ENCODE measurements at places on chromosomes 4 and X.
A peak's percentile ranks its signal among the peaks of the same experiment; 100 is the strongest.

DNA sequence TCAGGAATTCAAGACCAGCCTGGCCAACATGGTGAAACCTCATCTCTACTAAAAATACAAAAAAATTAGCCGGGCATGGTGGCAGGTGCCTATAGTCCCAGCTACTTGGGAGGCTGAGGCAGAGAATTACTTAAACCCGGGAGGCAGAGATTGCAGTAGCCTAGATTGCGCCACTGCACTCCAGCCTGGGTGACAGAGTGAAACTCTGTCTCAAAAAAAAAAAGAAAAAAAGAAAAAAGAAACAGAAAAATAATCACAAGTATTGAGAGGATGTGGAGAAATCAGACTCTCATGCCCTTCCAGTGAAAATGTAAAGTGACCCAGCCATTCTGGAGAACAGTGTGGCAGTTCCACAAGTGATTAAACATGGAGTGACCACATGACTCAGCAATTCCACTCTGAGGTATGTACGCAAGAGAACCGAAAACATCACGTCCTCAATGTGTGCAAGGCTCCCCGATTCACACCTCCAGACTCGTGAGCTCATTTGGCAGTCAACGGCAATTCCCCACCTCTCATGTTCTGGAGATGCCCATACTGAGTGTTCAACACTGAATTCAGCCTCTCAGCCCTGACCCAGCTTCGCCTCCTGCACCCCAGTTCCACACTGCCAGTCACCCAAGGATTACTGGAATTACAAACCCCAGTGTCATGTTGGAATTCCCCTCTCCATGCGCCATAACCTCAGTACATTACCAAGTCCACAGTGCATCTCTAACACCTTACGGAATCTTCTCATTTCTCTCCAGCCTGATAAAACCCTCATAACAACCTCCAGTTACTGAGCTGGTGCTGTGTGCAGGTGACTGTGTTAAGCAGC lies 21.1 kb downstream of the ACOX3 start:
- DNase-seq: no peak

- no peak for DNase-seq
These were observed 40.0 kb downstream of the CDS1 start for GRCh38 chr4:84622959-84623358.

DNA sequence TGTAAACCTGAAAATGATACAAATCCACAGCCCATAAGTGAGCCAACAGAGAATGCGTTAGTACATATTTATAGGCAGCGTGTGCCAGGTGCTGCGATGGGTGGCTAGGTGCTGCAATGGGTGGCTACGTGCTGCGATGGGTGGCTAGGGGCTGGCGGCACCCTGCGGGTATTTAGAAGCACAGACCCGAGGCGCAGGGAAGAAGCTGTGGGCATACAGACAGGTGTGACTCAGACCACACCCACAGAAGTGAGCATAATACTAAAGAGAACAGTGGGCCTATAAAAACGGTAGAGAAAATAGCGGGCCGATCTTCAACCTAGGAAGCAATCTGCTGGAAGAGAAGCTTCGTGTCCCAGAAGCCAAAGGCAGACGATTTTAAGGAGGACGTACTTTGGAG lies 81.1 kb downstream of the FAT1 start:
- DNase-seq: no peak

- DNase-seq: no peak
These were observed 95.2 kb upstream of the KLF3 start for GRCh38 chr4:38568768-38569167.

DNA sequence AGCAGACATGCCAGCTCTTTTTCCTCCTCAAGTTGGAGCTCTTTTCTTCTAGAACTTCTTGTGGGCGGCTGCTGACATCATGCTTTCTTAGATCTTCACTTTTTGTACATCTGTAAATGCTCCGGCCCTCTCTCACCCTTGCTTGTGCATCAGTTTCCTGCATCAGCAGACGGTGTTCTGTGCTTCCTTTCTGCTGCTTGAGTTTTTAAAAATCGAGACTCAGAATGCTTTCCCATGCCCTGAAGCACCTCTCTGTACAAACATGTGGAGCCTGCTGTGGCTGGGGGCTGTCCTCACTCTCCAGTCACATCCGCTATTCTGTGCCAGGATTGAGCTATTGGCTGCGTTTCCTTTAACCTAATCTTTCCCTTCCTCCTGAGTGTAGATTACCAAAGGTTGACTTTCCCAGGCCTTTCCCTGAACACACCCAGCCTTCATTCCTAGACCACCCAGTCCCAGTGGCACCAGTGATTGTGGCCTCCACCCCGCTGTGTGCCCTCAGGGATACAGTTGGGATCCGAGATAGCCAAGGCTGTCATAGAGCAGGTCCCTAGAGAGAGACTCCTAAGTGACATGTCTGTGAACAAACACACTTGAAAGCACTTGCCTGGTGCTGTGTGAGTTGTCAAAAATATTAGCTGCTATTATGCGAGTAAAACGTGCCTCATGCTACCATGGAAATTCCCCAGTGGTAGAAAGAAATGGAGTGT lies 41.9 kb downstream of the TNIP2 start:
- no peak for DNase-seq

- DNase-seq: no peak
These were observed 33.0 kb downstream of the CISD2 start for GRCh38 chr4:102901804-102902203.

- DNase-seq: peak; percentile 53
These were observed 52.0 kb upstream of the ATOH1 start for GRCh38 chr4:93776386-93777080.

- no peak for DNase-seq
These were observed 13.5 kb downstream of the AMER1 start for GRCh38 chrX:64192040-64192439.

DNA sequence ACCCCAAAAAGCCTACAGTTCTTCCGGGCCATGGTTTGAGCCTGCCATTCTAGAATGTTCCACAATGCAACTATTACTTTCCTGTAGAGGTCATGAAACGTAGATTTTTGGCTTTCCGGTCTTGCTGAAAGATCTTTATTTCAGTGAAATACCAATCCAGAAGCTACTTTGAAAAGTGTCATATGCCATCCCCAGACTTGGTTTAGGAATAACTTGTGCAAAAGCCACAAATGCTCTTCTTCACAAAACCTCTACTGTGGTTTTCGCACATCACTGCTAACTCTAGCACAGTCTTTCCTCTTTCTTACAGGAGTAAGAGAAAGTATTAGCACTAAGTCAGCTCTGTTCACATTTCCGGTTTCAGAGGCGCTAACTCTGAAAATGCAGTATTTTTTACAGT lies 12.7 kb upstream of the CD40LG start:
- DNase-seq: no peak

Measured in NCI-H446 treated with DMSO at 0.1 percent for 48 hours (cell line).